Cardiac septum (tissue), 1 donor: ENCODE measurements at places on chromosomes 13 and 19. TPM values are rescaled to one million over a fixed set of nuclear protein-coding genes. Genes with fewer than 3 reads are reported as not detected.

GRCh38 chr19:8212212-8212611 lies 3.0 kb downstream of the CERS4 start:
- DNase-seq: no peak

ZSCAN18 gene
- 71.7 TPM for total RNA-seq

- DNase-seq: no peak
Observed at GRCh38 chr13:60392131-60392530, 4.9 kb upstream of the TDRD3 start.

DNA sequence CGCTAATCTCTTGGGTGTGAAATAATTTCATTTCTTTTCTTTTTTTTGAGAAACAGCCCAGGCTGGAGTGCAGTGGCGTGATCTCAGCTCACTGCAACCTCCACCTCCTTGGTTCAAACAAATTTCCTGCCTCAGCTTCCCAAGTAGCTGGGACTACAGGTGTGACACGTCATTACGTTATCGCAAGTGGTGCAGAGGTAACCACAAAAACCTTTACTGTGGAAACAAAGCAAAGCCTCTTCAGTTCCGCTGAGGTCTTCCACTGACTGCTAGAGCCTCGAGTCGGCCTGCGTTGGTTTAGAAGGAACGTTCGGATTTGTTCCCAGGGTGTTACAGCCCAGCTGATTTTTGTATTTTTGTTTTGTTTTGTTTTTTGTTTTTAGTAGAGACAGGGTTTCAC lies 2.0 kb upstream of the ZNF784 start:
- DNase-seq: no peak

- no peak for DNase-seq
Observed at GRCh38 chr19:2170987-2171348, 7.2 kb downstream of the DOT1L start.

ZNF541 gene
- 1.2 TPM for total RNA-seq

LATS2 gene
- 27.8 TPM for total RNA-seq

DNA sequence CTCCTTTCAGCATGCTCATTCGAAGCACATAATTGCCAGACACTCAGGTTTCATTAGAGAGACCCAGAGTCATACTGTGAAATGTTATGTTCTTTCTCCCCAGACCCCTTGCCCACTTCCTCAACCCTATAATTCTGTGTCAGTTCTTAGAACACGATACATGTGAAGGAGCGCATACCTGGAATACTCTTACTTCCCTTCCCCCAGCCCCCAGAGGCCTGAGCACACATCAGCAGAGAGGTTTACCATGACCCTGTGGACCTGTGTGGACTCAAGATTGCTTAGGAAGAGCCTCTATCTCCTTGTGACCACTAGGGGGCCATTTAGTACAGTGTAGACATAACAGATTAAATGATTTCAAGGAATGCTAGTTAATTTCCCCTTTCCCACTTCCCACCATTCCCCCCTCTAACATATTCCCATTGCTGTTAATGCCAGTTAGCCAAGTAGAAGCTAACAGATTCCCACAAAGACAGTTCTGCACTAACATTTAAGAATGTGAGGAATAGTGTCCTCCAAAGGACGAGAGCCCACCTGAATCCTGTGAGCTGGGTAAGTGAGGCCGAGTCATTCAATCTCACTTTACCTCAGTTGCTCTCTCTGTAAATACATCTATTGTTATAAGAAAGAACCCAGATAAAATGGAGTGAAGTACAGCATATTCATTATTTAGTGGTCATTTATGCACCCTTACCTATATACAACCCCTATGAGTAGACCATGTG lies 154.2 kb upstream of the MAB21L1 start:
- no peak for DNase-seq

DNA sequence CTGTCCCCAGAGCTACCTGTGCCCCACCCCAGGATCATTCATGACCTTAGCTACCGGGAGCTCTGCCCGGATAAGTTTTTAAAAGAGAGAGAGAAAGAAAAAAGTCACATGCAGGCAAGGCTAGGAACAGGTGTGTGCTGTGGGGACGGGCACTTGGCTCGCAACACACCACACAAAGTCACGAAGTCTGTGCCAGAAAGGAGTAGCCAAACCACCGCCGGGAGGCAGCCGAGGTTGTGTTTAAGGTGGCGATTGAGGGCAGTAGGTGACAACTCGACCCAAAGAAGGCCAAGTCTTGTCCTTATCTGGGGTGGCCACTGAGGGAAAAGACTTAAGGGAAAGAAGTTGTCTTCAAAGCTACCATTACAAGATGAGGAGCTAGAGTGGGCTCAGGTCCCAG lies 4.6 kb upstream of the TSHZ3 start:
- DNase-seq: peak; percentile 20

DNA sequence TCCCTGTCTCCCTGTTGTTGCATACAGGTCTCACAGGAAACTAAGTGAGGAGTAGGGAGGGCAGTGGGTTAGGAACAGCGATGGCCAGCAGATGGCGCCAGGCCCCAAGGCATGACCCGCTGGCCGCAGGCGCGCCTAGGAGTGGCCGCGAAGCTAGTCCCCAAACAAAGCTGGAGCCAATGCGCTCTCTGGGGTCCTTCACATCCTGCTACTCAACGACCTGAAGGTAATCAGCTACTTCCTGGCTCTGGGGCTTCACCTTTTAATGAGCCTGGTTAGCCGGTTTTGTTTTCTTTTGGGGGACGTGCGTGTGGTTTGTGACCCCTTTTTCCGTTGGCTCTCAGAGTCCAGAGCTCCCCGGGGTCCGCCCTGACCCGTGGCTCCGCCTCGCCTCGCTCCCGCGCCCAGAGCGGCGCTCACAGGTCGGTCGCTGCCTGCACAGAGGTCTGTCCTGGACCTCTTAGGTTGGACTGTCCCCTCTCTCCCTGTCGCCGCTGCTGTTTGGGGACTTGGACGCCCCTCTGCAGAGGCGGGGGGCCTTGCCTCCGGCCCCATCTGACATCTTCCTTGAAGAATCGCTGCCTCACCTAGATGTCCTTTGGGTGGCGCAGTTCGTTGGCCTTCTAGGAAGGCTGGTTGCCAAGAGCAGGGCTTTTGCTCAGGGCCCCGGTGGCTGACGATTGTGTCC lies 62.2 kb upstream of the GTF3A start:
- DNase-seq: peak; percentile 93

- DNase-seq: no peak
Observed at GRCh38 chr19:8233370-8233769, 24.2 kb downstream of the CERS4 start.

FFAR1 gene
- total RNA-seq: not detected

LACC1 gene
- 8.7 TPM for total RNA-seq

DNA sequence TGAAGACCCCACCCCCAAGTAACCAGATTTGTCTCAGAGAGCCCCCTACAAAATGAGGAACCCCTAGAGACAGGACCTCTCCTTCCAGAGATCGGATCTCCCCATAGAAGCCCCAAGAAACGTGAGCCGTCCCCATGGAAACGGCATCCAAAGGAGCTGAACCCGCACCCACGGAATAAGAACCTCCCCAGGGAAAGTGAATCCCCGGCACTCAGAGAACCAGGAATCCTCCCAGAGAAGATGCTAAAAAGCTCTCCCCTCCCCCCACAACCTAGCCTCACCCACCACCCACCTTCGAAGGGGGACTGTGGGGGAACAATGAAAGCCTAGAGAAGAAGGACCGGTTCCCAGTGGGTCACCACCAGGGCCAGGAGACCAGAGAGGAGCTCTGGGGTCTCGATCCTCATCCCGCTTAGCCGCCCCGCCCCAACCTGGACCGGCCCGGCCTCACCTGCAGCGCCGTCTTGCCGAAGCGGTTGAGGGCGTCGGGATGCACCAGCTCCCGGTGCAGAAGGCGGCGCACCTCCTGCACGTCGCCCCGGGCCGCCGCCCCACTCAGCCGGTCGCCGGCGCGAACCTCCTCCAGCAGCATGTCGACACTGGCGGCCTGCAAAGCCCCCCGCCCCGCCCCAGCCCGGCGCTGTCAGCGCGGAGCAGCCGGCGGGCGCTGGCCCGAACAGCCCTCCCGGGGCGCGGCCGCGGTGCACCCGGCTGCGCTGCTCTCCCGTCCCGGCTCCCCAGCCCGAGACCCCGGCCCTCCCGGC lies 535 bp downstream of the CDKN2D start:
- peak; percentile 78 for DNase-seq

DNA sequence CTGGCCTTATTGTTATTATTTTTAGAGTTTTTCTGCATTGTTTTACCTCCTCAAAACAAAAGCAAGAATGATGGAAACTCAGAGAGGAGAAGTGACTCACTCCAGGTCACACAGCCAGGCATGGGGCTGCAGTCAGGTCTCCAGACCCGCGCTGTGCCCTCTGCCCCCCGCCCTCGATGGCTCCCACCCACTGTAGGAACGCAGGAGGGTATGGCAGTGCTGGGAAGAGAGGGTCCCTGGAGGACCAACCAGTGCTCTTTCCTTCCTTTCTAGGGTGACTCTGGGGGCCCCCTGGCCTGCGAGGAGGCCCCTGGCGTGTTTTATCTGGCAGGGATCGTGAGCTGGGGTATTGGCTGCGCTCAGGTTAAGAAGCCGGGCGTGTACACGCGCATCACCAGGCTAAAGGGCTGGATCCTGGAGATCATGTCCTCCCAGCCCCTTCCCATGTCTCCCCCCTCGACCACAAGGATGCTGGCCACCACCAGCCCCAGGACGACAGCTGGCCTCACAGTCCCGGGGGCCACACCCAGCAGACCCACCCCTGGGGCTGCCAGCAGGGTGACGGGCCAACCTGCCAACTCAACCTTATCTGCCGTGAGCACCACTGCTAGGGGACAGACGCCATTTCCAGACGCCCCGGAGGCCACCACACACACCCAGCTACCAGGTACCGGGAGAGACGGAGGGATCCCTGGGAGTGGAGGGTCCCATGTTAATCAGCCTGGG lies 5.6 kb downstream of the TIMM13 start:
- no peak for DNase-seq

APC2 gene
- total RNA-seq: 0.08 TPM

NKPD1 gene
- not detected for total RNA-seq

PRRG2 gene
- total RNA-seq: 0.40 TPM

GRCh38 chr19:41994521-41994971 lies 516 bp upstream of the ATP1A3 start:
- no peak for DNase-seq

LILRA1 gene
- 0.51 TPM for total RNA-seq

DNA sequence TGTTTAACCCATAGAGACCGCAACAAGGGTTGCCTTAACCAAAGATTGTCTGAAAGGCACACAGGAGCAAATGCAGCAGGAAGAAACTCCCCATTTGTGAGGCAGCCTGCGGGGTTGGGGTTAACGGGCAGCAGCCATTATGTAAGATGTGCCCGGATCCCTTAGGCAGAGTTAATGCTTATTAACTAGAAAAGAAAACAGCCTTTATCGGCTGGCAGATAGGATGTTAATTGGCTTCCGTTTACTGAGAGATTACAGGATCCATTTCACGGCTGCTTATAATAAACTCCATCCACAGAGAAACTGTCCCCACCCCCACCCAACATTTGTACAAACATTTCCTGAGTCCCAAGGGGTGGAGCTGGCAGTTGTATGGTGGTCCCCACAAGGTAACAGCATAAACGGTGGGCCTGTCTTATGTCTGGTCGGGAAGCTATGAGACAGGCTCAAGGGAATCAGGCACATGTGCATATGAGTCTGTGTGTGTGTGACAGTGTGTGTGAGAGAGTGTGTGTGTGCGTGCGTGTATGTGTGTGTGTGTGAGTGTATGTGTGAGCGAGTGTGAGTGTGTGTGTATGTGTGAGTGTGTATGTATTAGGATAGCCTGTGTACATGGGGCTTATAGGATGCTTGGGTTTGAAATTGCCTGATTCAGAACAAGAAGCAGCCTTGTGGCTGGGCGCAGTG lies 10.5 kb downstream of the SLC25A42 start:
- DNase-seq: no peak

DNA sequence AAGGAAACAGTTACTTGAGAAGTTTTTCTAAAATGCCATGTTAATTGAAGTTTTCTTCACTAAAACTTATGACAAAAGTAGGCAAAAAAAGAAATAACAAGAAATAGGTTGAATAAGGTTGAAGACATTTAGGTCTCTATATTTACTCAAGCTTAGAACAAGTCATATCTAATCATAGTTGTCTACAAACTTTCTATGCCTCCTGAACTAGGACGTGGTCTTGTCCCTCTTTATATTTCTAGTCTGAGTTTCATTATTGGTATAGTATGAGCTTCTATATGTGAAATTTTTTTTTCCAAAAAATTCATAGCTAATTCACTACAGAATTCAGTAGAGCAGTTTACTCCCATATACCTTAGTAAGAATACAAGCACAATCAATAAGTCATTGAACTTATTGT lies 836.4 kb downstream of the SLITRK6 start:
- DNase-seq: no peak

DNA sequence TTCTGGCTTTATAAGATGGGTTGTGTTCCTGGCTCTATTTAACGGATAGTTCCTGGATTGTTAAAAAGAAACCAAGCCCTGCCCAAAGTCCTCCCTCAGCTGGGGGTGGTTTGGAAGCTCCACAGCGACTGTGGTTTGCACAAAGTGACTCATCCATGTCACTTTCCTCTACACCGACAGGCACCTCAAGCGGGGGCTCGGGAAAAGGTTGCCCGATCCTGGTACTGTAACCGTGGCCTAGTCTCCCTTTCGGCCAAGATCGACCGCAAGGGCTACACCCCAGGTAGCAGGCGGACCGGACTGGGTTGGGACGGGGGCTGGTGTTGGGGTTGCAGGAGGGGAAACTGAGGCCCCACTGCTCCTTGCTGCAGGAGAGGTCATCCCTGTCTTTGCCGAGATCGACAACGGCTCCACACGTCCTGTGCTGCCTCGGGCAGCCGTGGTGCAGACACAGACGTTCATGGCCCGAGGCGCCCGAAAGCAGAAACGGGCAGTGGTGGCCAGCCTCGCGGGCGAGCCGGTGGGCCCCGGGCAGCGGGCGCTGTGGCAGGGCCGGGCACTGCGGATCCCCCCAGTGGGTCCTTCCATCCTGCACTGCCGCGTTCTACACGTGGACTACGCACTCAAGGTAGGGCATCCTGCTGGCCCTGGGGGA lies 1.6 kb downstream of the ARRDC2 start:
- DNase-seq: no peak

DNA sequence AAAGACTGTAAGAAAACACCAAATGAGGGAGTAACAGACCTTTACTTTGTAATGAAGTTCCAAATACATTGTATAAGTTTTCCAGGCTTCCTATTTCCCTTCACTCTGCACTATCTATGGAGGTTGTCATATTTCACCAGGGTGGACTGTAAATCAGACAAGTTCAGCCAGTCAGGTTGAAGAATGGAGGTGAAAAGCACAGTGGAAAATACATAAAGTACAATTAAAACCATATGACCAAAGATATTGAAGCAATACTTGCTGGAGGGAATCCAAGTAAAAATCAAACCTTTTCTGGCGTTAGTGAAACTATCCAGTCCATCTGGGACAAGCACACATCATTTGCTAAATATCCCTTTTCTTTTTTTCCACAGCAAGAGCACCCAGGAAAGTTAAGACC lies 3.2 kb downstream of the LHFPL6 start:
- DNase-seq: no peak

DNA sequence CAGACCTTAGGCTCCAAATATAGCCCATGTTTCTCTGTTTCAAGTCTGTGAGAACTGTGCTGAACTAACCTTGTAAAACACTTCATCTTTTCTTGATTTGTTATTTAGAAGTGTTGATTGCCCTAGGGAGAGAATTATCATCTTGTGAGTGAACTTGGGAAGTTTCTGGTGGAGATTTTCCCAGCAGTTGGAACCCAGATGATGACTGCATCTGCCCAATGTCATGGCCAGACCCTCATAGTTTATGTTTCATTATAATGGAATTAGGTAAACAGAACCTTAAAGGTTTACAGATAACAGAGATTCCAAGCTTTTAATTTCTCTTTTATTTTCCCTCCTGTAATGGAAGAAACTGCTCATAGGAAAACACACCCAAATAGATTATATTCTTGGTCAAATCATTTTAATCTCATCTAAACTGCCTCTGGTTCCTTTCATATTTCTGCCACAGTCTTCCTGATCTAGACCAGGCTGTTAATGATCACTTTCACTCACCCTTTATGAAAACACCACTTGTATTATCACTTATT lies 569.1 kb downstream of the KCTD12 start:
- no peak for DNase-seq
